Testis (tissue), 5 donors: ENCODE measurements at places on chromosomes 2 and 18. TPM values are rescaled to one million over a fixed set of nuclear protein-coding genes. Genes with fewer than 3 reads are reported as not detected.

Gene CENPO
- 32.8 TPM for total RNA-seq

Gene FAM110C
- total RNA-seq: 13.5 TPM

Gene ATP6V1B1
- 2.9 TPM for total RNA-seq

DNA sequence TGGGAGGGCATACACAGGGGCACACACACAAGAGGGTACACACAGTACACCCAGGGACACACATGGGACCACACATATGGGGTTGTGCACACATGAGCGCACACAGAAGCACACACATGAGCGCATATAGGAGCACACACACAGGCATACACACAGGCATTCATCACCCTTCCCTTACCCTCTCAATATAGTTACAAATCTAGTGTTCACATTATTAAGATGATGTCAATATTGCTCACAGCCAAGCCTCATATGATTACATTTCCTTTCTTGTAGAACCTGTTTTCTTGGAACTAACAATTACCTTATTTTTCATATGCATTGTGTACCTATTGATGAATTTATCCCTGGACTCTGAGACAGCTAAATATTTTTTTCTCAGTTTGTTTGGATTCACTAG, 156.7 kb downstream of the FHOD3 start:
- no peak for DNase-seq

DNA sequence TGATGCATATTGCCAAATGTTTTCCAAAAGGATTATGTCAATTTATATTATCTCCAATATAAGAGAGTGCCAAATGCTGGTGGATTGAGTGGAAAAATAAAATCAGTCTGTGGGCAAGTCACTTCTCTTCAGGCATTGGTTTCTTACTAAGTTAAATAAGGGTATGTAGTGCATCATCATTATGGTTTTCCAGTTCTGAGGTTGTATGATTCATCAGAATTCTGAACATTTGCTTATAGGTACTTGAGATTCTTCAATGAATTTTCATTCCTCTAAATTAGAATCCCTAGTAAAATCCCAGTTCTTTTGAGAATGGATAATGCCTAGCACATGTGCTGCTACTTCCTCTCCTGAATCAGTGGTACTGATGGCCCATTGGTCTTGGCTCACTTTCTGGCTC, 188.9 kb upstream of the OSR1 start:
- no peak for DNase-seq
